ENCODE measurements at places on chromosomes 7 and 10.

- no peak overlapping the region for H3K4me3 ChIP-seq
- DNase-seq: no peak
- H3K4me1 ChIP-seq: no peaks in the 10 kb centered on the region
- H3K36me3 ChIP-seq: no peaks in the 10 kb centered on the region
Measured at GRCh38 chr7:157089100-157089610, 49.6 kb upstream of the UBE3C start.

- no peak overlapping the region for H3K4me3 ChIP-seq
- H3K27ac ChIP-seq: no peak overlapping the region
- peaks cover 6% of the 10 kb centered on the region for H3K4me1 ChIP-seq
Measured at GRCh38 chr10:75922435-75922834, 491.0 kb downstream of the LRMDA start.

DNA sequence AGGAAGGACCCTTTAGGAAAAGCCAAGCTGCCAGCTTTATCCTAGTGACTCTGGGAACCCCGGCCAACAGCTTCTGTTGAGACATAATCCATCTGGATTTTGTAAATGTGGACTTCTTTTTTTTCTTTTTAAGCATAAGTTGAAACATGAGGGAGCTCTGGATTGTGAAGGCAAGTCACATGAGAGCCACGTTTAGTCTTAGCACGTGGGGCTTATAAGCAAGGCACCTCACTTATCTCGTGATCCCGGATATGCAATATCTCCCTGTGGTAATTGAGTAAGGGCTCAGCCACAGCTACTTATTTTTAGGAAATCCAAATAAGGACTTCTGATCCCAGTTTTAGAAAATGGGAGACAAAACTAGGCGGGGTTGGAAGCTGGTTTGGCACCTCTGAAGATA, 111.2 kb upstream of the PTN start:
- H3K4me1 ChIP-seq: peaks cover 26% of the 10 kb centered on the region
- DNase-seq: no peak
- H3K27me3 ChIP-seq: no peaks in the 10 kb centered on the region
- peak overlapping the region; percentile 9 for H3K27ac ChIP-seq
- no peak overlapping the region for H3K4me3 ChIP-seq
- H3K36me3 ChIP-seq: peaks cover 2% of the 10 kb centered on the region

- H3K27ac ChIP-seq: peak overlapping the region; percentile 4
- no peaks in the 10 kb centered on the region for H3K27me3 ChIP-seq
- H3K4me1 ChIP-seq: no peaks in the 10 kb centered on the region
- peaks cover 26% of the 10 kb centered on the region for H3K36me3 ChIP-seq
- no peak for DNase-seq
Measured at GRCh38 chr10:119933179-119933578, 40.6 kb downstream of the SEC23IP start.

DNA sequence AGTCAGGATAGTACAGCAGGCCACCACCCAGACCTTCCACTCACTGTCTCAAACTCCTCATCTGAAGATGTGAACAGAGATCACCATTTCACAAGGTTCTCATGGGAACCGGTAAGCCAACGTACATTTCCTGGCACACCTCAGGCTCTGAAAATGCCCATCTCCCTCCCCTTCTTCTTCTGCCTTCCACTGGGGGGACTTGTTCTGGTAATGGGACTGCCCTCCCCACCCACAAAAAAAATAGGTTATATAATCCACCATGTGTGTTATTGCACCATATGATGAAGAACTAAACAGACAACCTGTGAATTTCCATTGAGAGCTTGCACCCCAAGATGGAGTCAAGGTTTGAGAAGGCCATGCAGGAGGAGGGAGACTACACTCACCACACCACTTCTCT, 42.1 kb upstream of the IKZF1 start:
- no peak overlapping the region for H3K4me3 ChIP-seq
- peaks cover 44% of the 10 kb centered on the region for H3K27me3 ChIP-seq
- DNase-seq: no peak

DNA sequence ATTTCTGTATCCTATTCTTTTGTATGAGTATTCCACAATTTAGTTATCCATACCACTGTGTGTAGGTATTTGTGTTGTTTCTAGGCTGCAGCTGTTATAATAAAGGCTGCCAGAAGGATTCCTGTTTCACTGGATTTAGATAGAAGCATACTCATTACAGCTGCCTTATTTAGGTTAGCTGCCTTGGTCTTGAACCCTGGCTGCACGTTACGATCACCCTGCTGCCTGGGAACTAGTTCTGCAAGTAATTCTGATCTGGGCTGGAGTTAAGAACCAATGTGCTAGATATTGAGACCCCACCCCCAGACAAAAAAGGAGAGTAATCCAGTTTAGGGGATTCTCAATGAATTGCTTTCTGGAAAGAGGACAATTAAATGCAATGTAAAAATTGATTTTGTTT, 43.1 kb downstream of the CCDC71L start:
- no peak for DNase-seq
- no peak overlapping the region for H3K4me3 ChIP-seq
- H3K27me3 ChIP-seq: no peaks in the 10 kb centered on the region
- peaks cover 44% of the 10 kb centered on the region for H3K4me1 ChIP-seq

DNA sequence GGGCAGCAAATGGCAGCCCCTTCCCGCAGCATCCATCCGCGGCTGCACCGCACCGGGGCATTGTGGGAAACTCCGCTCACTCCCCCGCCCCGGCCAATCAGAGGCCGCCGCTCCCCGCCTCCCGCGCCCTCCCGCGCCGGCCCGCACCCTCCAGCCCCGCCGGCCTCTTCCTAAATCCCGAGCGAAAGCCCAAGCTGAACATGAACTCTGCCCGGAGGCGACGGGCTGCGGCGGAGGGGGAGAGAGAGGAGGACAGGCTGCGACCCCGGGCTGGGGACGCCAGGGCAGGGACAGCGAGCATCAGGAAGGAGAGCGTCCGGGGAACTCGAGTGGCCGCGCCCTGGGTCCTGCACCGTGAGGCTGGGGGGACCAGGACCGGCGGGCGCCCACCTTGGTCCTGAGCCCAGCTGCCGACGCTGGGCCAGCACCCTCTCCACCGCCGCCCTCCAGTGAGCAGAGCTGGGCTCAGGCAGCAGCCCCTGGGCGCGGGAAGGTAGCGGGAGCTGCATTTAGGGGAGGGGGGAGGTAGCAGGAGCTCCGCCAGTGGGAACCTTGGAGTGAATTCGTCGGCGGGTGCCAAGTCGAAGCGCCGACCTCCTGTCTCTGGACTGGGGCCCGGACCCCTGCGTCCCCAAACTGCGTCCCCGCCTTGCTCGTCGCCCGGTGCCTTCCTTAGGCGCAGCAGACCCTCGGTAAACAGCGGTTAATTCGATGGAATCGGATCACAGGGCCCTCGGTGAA, at the start of gene DGKI:
TSS of gene DGKI (minus strand) at position 148 of the 741 bp plus-strand sequence.
- H3K27me3 ChIP-seq: peaks cover 57% of the 10 kb centered on the region
- H3K4me3 ChIP-seq: peak within 1 kb of the TSS; percentile 61
- no peak within 1 kb of the TSS for H3K27ac ChIP-seq
- H3K4me1 ChIP-seq: peaks cover 2% of the 10 kb centered on the region
- DNase-seq: peak; percentile 44

GRCh38 chr10:125489731-125490130, 193.2 kb downstream of the TEX36 start:
- H3K27me3 ChIP-seq: peaks cover 13% of the 10 kb centered on the region
- DNase-seq: no peak
- no peaks in the 10 kb centered on the region for H3K36me3 ChIP-seq
- H3K4me1 ChIP-seq: peaks cover 11% of the 10 kb centered on the region
- no peak overlapping the region for H3K4me3 ChIP-seq

- no peaks in the 10 kb centered on the region for H3K27me3 ChIP-seq
- H3K4me3 ChIP-seq: no peak overlapping the region
- no peak overlapping the region for H3K27ac ChIP-seq
- peaks cover 27% of the 10 kb centered on the region for H3K36me3 ChIP-seq
- H3K4me1 ChIP-seq: peaks cover 11% of the 10 kb centered on the region
Measured at GRCh38 chr7:112336936-112337576, 113.2 kb upstream of the IFRD1 start.

DNA sequence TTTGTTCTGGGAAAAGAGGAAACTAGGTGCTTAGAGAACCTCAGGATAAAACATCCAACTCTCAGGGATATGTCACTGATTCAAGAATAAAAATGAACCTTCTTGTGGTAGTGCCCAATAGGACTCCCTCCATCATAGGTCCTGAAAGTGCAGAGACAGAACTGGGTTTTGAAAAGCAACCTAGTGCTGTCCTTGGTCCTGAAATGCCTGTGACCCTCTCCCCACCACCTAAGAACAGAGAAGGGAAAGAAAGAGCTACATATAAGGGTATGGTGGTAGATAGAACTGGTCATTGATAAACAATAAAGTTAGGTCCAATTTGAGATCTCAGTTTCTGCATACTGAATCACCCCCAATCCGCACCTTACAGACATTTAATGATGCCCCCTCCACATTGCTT, 953.3 kb downstream of the XPNPEP1 start:
- H3K27ac ChIP-seq: no peak overlapping the region
- H3K27me3 ChIP-seq: peaks cover 16% of the 10 kb centered on the region
- no peak overlapping the region for H3K4me3 ChIP-seq
- H3K4me1 ChIP-seq: no peaks in the 10 kb centered on the region

DNA sequence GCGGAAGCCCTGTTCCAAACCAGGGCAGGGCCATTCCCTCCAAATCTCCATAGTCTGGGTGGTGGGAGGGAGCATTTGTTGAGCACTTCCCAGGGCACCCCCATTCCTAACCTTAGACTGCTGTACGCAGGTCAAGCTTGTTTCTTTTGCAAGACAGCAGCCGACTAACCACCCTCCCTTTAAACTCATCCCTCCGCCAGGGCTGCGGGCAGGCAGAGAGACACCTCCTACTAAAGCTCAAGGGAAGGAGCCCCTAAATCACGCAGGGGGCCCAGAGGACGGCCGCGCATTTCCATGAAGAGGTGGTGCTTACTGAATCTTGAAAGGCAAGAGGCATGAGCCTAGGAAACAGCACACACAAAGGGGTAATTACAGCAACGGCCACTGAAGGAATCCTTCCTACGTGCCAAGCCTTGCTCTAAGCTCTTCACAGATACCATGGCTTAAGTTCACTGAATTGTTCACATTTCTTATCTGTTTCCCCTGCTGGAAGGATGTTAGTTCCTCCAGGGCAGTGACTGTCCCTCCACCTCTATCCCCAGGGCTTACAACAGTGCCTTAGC, 90.0 kb downstream of the PROSER2 start:
- no peak overlapping the region for H3K4me3 ChIP-seq
- no peaks in the 10 kb centered on the region for H3K27me3 ChIP-seq
- H3K36me3 ChIP-seq: no peaks in the 10 kb centered on the region
- peak overlapping the region; percentile 88 for H3K27ac ChIP-seq

DNA sequence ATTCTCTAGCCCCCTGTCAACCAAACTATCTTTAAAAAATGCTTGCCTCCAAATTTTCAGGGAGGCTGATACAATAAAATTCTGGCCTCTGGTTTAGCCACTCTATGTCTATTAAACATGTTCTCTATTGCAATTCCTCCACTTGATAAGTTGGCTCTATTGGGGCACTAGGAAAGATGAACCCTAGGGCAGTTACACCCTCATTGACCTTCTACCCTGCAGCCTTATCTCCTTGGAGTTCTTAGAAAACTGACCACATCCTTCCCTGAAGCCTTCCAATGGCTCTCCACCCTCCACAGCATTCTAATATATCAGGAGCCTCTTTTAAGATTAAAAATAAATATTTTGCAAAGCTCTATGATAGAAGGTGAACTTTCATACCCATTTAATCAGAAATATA, 30.6 kb downstream of the SVOPL start:
- H3K4me1 ChIP-seq: peaks cover 24% of the 10 kb centered on the region
- H3K4me3 ChIP-seq: no peak overlapping the region
- H3K36me3 ChIP-seq: peaks cover 9% of the 10 kb centered on the region

- no peak for DNase-seq
- H3K4me1 ChIP-seq: peaks cover 4% of the 10 kb centered on the region
- H3K27ac ChIP-seq: no peak overlapping the region
- H3K27me3 ChIP-seq: peaks cover 11% of the 10 kb centered on the region
Measured at GRCh38 chr7:113763226-113763625, 155.6 kb downstream of the PPP1R3A start.

DNA sequence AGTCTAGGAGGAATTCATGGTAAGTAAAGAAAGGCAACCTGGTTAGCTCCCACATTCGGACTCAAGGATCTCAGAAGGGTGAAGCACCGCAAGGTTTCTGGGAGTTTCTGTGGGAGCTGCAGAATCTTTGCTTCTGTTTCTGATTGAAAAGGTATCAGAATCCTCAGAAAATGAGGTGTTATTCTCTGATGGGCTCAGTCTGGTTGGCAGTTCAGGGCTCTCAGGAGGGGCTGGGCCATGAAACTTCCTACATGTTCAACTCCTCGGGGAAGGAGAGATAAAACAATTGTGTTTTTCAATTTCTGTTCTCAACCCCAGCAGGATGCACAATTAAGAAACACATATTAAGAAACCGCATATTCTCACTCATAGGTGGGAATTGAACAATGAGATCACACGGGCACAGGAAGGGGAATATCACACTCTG, 9.1 kb downstream of the OR2A7 start:
- H3K4me1 ChIP-seq: no peaks in the 10 kb centered on the region
- no peak overlapping the region for H3K4me3 ChIP-seq
- no peaks in the 10 kb centered on the region for H3K27me3 ChIP-seq

DNA sequence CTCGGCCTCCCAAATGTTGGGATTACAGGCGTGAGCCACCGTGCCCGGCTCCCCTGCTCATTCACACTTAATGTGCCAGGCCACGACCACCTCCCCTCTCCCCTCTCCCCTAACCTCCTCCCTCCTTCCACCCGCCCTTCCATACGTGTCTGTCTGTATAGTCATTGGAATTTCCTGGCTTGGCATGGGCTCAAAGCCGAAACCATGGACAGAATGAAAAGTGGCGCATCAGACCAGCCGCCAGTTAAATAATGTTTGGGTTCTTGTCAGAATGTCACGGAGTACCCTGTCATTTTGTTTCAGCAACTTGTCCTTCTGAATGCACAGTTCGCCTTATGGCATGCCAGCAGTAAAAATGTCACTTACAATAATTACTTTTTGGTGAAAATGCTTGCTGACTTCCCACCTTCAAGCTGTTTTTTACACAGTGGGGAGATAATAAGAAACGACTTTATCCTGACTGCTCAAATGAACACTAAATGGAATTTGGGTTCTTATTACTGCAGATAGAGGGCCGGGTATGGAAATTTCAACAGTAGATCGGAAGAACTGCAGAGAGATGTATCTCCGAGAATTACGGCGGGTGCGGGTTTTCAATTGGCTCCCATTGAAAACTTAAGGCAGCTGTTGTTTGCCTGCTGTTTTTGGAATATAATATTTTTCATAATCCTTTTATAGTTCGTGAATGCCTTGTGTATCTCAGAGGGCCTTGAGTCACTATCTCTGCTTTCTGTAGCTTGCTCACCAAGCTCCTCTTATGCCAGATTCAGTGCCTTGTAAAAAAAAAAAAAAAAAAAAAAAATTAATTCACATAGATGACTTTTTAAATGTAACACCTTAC, 65.5 kb upstream of the SH2B2 start:
- H3K27me3 ChIP-seq: no peaks in the 10 kb centered on the region
- H3K4me1 ChIP-seq: peaks cover 13% of the 10 kb centered on the region
- no peak for DNase-seq
- peak overlapping the region; percentile 40 for H3K27ac ChIP-seq

DNA sequence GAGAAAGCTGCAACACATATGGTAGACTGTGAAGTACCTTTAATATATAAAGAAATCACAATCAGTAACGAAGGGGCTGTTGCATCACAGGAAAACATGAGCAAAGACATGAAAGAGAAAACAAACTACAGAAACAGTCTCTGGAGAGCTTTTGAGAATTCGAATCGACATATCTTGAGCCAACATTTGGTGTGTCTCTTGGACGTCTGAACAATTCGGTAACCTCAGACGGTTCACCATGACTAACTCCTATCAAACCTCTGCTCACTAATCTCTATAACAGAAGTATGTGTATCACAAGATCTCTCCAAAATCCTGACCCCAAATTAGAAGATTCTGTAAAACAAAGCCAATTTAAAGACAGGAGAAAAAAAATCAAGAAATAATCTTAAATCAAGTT, 262.0 kb upstream of the YAE1 start:
- H3K27me3 ChIP-seq: peaks cover 6% of the 10 kb centered on the region
- no peak overlapping the region for H3K27ac ChIP-seq
- no peak overlapping the region for H3K4me3 ChIP-seq
- H3K36me3 ChIP-seq: no peaks in the 10 kb centered on the region

Measured in mesothelial cell of epicardium (in vitro differentiated cells).